ENCODE measurements at places on chromosomes 5 and 9.
A peak's percentile ranks its signal among the peaks of the same experiment; 100 is the strongest.

GRCh38 chr9:27276193-27277030 lies 20.5 kb downstream of the EQTN start:
- DNase-seq = peak; percentile 54

DNA sequence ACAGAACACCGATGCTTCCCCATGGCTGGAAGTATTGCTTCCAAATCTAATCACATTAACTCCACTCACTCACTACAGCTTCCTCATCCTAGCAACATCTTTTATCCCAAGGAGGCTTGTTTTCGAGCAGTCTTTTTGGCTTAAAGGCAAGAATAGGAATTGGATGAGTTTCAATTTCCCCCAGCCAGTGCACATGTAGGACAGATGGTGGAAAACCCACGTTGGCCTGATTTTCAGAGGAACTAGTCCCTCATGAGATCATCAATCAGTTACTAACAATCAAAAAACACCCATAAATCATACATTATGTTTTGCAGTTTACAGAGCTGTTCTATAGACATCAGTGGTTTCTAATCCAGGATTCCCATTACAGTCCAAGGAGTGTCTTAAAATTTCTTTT lies 48.5 kb upstream of the AGXT2 start:
- DNase-seq = no peak

DNA sequence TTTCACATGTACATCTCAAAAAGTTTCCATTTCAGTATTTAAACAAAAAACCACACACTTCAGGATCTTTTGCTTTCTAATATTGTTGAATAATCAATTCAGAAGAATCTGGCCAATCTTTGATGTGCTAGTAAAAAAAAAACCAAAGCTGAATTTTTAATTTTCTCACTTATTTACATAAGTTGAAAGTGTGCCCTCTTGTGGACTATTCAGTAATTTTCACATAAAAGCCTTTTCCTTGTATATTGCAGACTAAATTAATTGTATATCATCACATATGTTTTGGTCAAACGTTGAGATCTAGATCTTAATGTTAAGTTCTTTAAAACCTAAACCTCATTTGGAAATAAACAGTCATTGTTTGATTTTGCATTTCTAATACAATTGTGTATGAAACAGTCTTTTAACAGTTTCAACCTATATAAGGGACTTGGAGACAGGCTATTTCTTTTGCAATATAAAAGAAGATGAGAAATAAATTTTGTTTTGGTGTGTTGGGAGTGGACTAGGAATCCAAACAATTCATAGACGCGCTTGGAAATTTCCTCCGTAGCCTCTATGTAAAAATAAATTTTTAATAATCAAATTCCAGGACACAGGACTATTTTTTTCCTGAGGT lies 68.1 kb downstream of the NIPBL start:
- DNase-seq = peak; percentile 44

GRCh38 chr5:169695919-169696490 lies 58.9 kb downstream of the DOCK2 start:
- DNase-seq = no peak

DNA sequence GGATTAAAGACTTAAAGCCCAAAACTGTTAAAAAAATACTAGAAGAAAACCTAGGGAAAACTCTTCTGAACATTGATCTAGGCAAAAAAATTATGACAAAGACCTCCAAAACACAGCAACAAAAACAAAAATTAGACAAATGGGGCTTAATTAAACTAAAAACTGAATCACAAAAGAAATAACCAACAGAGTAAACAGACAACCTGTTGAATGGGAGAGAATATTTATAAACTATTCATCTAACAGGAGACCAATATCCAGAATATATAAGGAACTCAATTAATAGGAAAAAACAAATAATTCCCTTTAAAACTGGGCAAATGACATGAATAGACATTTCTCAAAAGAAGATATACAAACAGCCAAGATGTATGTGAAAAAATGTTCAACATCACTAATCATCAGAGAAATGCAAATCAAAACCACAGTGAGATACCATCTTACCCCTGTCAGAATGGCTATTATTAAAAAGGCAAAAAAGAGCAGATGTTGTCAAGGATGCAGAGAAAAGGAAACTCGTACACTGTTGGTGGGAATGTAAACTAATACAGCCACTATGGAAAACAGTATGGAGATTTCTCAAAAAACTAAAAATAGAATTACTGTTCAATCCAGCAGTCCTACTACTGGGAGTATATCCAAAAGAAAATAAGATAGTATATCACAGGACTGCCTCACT lies 50.2 kb upstream of the TLX3 start:
- DNase-seq = no peak

- no peak for DNase-seq
These were observed 299.2 kb upstream of the ZNF608 start for GRCh38 chr5:125045646-125046045.
